GM12878 (cell line): ENCODE measurements at places on chromosomes 7 and 10. TPM values are rescaled to one million over a fixed set of nuclear protein-coding genes. Genes with fewer than 3 reads are reported as not detected.

INHBA gene
- total RNA-seq = 0.05 and 0.08 TPM in 2 replicates

- H3K27ac ChIP-seq = no peak overlapping the region
- peak overlapping the region; percentile 36; the same call in 1 of the 2 replicates for H3K4me3 ChIP-seq
- no peaks in the 10 kb centered on the region; the same call in 1 of the 2 replicates for H3K27me3 ChIP-seq
- no peaks in the 10 kb centered on the region; the same call in 1 of the 2 replicates for H3K4me1 ChIP-seq
- DNase-seq = no peak
- H3K36me3 ChIP-seq = no peaks in the 10 kb centered on the region
Measured at GRCh38 chr7:149770728-149771636, 2.4 kb downstream of the ZNF467 start.

DNA sequence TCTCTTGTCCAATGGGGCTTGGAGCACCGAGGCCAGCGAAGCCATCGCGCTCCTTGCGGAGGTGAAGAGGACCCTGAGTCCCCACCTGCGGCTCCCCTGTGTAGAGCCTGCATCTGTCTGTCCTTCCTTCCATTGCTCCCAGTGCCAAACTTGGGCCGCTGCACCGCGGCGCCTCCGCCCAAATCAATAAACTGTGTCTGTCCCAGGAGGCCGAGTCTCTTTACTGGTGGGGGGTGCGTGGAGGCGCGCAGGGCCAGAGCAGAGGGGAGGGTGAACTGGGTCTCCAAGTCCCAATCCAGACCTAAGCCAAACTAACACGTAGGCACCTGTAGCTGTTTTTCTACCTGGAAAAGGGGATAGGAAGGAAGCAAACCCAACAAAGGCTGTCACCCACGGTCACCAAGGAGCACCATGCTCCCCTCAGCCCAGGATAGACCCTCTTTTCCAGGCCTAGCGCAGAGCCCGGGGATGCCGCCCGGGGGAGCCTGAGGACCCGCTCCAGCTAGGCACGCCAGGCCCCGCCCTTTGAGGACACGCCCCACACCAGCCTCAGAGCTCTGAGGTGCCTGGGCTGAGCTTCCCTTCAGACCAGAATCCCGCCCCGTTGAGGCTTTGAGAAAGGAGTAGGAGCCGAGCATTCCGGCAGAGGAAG, 1.2 kb upstream of the CHAT start:
- H3K4me3 ChIP-seq = no peak overlapping the region
- H3K27ac ChIP-seq = no peak overlapping the region
- no peaks in the 10 kb centered on the region for H3K36me3 ChIP-seq
- peaks cover 26% of the 10 kb centered on the region for H3K27me3 ChIP-seq

DNA sequence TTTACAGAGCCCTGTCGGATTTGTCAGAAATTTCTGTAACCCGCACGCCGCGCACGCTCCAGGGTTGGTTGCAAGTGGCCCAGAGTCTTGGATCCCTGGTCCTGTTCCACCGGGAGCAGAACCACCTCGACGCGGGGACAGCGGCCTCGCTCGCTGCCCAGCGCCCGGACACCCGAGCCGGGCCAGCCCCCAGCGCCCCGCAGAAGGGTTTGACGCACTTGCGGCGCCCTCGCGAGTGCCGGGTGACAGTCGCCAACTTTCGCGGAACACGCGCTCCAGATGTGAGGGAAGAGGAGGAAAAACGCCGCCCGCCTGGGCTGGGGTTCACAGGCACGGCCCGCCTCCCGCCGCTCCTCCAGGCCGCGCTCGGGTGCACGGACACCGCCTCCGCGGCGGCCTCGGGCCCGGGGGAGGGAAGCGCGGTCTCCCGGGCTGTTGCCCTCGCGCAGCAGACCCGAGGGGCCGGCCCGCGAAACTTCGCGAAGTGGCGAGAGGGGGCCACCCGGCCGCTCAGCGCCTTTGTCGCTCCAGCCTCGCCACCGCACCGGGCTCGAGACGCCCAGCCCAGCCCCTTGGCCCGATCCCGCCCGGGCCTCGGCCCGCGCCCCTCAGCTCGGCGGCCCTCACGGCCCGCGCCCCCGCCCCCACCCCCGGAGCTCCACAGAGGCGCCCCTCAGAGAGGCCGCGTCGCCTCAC, 514 bp downstream of the RNF216 start:
- peaks cover 5% of the 10 kb centered on the region; the same call in 1 of the 2 replicates for H3K36me3 ChIP-seq
- H3K27me3 ChIP-seq = no peaks in the 10 kb centered on the region
- H3K4me3 ChIP-seq = peak overlapping the region; percentile 86
- peak overlapping the region; percentile 58 for H3K27ac ChIP-seq
- DNase-seq = no peak
- peaks cover 6% of the 10 kb centered on the region; the same call in 1 of the 2 replicates for H3K4me1 ChIP-seq

GRCh38 chr10:32954080-32954479, 4.0 kb downstream of the ITGB1 start:
- H3K27me3 ChIP-seq = no peaks in the 10 kb centered on the region
- no peak for DNase-seq
- no peak overlapping the region for H3K4me3 ChIP-seq
- H3K27ac ChIP-seq = no peak overlapping the region
- peaks cover 9% of the 10 kb centered on the region for H3K4me1 ChIP-seq
